ENCODE measurements at places on chromosomes 3 and 15.

GRCh38 chr3:136186344-136186743, 9.8 kb downstream of the MSL2 start:
- peak; percentile 43 for DNase-seq

DNA sequence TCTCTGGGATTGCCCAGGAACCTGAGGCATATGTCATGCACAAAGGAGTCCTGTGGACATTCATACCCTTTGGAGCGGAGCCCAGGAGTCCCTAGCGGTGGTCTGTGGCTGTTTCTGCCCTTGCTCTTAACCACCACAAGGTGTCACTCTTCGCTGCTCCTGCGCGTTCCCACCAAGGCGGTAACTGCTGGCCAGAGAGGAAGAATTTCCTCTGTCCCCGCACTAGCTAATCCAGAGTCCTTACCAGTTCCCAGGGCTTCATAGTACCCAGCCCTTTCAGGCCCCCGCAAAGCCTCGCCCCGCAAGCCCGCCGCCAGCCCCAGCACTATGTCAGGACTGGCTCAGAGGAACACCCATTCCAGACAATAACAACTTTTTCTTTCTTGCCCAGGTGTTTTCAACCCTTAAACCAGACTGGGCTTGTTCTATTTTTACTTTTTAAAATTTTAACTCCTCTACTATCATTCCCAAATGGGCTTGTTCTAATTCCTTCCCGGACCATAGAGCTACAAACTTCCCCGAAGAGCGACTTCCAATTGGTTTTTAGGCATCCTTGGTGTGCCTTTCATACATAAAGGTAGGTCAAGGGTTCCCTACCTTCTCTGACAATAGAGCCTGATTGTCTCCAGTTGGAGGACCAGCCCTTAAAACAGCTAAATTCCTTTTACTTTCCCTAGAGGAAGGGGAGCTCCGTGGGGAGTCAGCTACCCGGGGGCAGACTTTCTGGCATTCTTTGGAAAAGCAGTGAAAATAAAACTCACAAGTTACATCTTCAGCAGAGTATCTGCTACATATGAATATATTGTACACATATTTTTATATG, 31.8 kb upstream of the ZNF774 start:
- DNase-seq = peak; percentile 87

DNA sequence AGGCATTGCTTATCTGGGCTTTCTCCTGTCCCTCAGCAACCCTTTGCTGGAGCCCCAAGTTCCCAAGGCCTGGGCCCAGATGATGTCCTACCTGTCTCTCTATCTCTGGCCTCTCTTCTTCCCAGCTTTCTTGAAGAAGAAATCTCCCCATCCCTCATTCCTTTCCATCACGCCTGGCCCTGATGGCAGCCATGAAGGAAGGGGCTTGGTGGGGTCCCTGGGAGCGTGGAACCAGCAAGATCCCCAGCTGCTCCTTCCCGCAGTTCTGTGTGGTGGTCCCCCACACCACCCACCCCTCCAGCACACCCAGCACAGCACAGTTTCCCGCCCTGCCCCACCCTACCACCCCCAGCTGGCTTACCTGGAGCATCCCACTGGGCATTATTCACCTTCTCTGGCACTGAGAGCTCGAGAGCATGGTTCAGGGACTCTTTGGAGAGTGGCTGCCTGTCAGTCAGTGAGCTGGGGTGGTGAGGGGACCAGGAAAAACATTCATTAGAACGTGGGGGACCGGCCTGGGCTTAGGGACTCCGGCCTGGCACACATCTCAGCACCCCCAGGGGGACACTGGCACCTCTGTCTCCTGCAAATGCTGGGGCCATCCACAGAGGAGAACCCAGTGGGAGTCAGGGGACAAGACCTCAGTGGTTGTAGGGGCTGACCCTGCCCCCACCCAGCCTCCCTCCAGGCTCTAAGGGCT, 26.6 kb downstream of the ACSBG1 start:
- no peak for DNase-seq

GRCh38 chr3:5181469-5182141, 5.9 kb upstream of the EDEM1 start:
- peak; percentile 95 for DNase-seq

GRCh38 chr15:62428259-62428658, 263.2 kb upstream of the C2CD4B start:
- DNase-seq = no peak

Measured in NAMALWA (cell line).